ENCODE measurements at places on chromosomes 12 and 14.

- DNase-seq, result no peak
Measured at GRCh38 chr14:54815016-54815415, 87.6 kb downstream of the GCH1 start.

- no peak for DNase-seq
Measured at GRCh38 chr14:55505846-55506245, 65.4 kb upstream of the TBPL2 start.

GRCh38 chr12:75774261-75775052 lies 257.1 kb downstream of the PHLDA1 start:
- no peak for DNase-seq

DNA sequence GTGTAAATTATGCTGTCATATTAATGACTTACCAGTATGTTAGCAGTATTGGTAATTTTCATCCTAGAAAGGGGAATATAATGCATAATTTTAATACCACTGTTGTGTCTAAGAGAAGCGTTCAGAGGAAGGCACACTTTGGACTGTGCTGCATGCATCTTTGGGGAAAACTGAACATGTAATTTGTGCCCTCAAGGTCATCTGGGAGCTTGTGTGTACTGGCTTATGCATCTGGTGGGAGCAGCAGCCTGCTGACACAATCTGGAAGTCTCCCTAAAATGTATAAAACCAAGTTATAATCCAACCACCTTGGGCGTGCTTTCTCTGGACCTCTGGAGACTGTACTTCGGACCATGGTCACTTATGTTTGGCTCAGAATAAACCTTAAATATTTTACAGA lies 14.1 kb downstream of the FGD4 start:
- no peak for DNase-seq

- no peak for DNase-seq
Measured at GRCh38 chr12:273382-273781, 10.7 kb upstream of the SLC6A13 start.

GRCh38 chr12:102120886-102121285 lies 903 bp downstream of the PARPBP start:
- no peak for DNase-seq
